T-cell (primary cell): ENCODE measurements at places on chromosomes 12 and 14.

DNA sequence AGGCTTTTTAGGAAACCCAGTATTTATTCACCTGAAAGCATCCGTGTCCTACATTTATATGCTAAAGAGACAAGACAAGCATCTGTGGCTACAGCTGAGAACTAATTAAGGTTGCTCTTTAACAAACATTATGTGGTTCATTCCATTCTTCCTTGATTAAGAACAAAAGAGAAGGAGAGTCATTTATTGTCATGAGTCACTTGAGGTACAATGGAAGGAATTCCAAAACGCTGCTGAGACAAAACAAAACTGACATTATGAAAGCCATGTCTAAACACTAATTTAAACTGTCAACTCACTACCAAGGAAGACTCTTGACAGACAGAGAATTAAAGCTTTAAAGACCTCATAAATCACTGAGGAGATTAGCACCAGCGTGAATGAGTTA is 214.4 kb downstream of the BMP4 start:
- DNase-seq: no peak

- DNase-seq: no peak
Observed at GRCh38 chr12:79884401-79885006, 50.4 kb downstream of the PPP1R12A start.

GRCh38 chr12:623865-624372 is 39.3 kb downstream of the NINJ2 start:
- no peak for DNase-seq

DNA sequence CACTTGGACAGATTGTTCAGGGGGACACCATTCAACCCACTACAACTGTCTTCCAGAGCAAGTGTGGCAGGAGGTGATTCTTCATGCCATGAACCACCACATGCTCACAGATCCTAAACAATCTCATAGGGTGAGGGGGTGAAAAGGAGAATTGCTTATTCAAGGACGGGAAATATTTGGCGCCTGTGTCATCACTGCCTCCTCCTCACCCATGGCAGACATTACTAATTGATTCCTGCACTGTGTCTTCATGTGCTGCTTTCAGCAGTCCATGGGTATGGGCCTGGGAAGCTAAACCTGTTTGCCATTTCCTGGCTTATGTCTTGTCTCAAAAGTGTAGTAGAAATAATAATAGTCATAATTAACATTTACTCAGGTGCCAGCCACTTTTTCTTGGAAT is 31.3 kb downstream of the MMAB start:
- no peak for DNase-seq

- no peak for DNase-seq
Observed at GRCh38 chr12:128250096-128250495, 16.9 kb upstream of the TMEM132C start.

- no peak for DNase-seq
Observed at GRCh38 chr14:24609655-24610344, at the start of gene GZMH. TSS of gene GZMH (minus strand) at chr14:24609685. CDS start at chr14:24609613, 72 bp downstream.

GRCh38 chr12:124920353-124920935 is 6.0 kb upstream of the UBC start:
- DNase-seq: no peak

DNA sequence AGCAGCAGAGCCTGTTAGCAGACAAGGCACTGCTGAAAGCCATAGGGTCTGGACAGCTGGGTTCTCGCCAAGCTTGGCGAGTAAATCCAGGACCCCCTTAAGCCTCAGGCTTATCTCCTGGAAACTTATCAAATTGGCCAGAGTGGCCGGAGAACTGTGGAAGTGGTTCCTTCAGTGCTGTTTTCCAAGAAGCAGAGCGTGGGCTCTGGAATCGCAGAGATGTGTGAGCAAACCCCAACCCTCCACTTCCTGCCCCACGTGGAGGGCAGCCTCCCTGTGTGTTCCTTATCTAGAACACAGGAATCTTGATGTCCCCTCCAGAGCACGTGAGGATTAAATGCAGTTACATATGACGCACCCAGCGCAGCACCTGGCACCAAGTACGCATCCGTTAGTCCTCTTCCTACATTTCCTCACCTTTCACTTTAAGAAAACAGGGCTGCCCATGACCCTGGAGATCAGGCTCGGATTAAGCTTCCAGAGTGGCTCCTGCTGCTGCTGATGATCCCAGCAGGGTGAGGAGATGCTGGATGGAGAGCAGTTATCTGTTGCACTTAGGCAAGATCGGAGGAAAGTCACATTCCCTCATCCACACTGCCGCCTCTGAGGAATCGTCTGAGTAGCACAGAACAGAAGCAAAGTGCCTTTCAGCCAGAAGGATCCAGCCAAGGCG is 35.0 kb downstream of the MMAB start:
- no peak for DNase-seq

- no peak for DNase-seq
Observed at GRCh38 chr14:104603711-104604401, 716 bp downstream of the TMEM179 start.

DNA sequence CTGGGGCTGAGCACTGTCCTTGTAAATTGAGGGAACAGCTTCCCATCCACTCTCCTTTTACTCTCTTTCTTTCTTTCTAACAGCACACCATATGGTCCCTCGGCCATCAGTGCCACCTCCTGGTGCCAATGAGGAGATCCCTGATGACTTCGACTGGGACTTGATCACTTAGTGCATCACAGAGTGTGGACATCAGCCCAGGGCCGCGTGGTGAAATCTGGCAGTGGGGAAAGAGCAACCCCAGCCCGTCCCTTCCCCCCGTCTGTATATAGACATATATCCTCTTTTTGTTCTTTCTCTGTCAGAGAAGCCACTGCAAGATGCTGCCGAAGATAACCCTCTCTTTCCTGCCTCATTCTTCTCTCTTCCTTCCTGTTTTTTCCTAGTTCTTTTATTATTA is 13.5 kb downstream of the C3AR1 start:
- DNase-seq: no peak
